Kidney (tissue), 22 donors: ENCODE measurements at places on chromosomes 3 and 15. TPM values are rescaled to one million over a fixed set of nuclear protein-coding genes. Genes with fewer than 3 reads are reported as not detected.

- no peak overlapping the region for H3K4me3 ChIP-seq
- H3K36me3 ChIP-seq: no peaks in the 10 kb centered on the region
- H3K4me1 ChIP-seq: peaks cover 7% of the 10 kb centered on the region
- H3K27ac ChIP-seq: no peak overlapping the region
- DNase-seq: no peak
These were observed 364.5 kb upstream of the ICE2 start for GRCh38 chr15:60843482-60843881.

DNA sequence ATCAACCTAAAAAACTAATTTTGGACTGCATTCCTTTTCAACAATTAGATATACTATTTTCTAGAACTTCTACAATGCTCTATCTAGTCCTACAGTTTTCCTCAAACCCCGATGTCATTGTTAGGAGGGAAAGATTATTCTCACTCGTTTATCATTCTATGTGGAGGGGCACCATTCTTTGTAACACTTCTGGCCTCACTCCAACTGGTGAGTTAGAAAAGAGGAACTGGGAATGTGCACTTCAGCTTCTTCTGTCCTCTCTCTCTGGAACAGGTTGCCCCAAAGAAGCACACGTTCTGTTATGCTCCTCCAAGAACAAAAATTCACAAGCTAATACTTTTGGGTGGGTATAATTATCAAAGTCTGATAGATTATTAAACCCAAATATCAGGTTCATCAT is 137.9 kb downstream of the UACA start:
- H3K27me3 ChIP-seq: no peaks in the 10 kb centered on the region
- H3K36me3 ChIP-seq: no peaks in the 10 kb centered on the region
- DNase-seq: no peak
- H3K4me3 ChIP-seq: no peak overlapping the region
- H3K4me1 ChIP-seq: no peaks in the 10 kb centered on the region

DNA sequence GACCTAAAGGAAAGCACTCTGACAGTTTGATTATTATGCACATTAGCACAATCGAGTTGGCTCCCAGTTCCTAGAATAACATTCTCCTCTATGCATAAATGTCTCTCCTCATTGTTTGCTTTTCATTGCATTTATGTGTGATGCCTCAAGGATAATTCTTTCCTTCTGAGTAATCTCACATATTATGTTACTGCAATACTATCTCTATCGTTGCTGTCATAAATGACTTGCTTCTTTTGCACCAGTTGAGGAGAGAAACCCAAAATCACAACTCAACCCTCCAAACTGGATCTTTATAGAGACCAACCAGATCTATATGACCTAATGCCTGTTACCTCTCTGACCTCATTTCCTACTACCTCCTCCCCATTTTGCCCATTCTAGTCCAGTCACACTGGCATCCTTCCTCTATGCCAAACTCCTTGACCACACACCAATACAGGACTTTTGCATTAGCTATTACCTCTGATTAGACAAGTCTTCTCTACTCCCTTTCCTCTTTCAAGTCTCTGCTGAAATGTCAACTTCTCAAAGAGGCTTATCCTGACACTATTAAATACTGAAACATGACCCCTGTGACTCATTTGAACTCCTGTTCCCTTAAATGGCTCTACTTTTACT is 1026.0 kb downstream of the TUSC7 start:
- H3K4me1 ChIP-seq: no peaks in the 10 kb centered on the region
- H3K27me3 ChIP-seq: no peaks in the 10 kb centered on the region
- no peak overlapping the region for H3K27ac ChIP-seq
- DNase-seq: no peak
- H3K36me3 ChIP-seq: no peaks in the 10 kb centered on the region
- H3K4me3 ChIP-seq: no peak overlapping the region

Gene ALPK3
- 20.2 TPM for total RNA-seq

Gene ATP13A5
- not detected for total RNA-seq

- no peaks in the 10 kb centered on the region for H3K27me3 ChIP-seq
- H3K36me3 ChIP-seq: no peaks in the 10 kb centered on the region
- DNase-seq: no peak
- H3K4me1 ChIP-seq: no peaks in the 10 kb centered on the region
These were observed 90.5 kb upstream of the PLCL2 start for GRCh38 chr3:16794257-16794656.

Gene MESD
- 30.9 TPM for total RNA-seq

DNA sequence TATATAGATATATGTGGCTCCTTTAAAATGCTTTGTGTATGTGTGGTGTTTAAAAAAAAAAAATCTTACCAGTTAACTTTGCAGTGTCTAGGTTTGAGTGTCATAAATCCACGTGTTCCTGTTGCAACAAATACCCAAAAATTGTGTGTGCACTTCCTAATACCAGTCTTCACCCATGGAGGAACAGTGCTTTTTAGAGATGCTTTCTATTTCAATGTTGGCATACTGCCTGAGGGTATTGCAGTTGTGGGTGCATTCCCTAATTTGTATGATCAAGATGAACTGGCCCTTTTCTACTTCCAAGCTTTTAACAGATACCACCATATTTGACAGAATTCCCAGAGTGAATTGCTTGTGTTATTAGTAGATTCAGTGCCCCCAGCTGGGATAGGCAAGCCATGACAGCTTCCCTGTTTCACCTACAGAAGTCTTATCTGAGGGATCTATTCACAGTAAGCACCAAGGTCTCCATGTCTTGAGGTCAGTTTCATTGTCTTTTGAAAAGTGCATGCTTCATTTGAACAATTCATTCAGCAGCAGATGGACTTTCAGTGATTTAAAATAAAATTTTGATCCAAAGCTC is 68.9 kb upstream of the GOLGA6B start:
- H3K4me1 ChIP-seq: no peaks in the 10 kb centered on the region
- H3K36me3 ChIP-seq: peaks cover 2% of the 10 kb centered on the region
- H3K27ac ChIP-seq: no peak overlapping the region

GRCh38 chr15:36024031-36024688 is 478.2 kb upstream of the DPH6 start:
- no peaks in the 10 kb centered on the region for H3K36me3 ChIP-seq
- no peak overlapping the region for H3K27ac ChIP-seq
- H3K4me3 ChIP-seq: no peak overlapping the region
- no peaks in the 10 kb centered on the region for H3K4me1 ChIP-seq
- no peaks in the 10 kb centered on the region for H3K27me3 ChIP-seq
- DNase-seq: no peak

Gene GLDN
- 4.0 TPM for total RNA-seq

Gene PTX3
- 2.7 TPM for total RNA-seq

- H3K27me3 ChIP-seq: no peaks in the 10 kb centered on the region
- no peak overlapping the region for H3K4me3 ChIP-seq
- H3K27ac ChIP-seq: no peak overlapping the region
- H3K36me3 ChIP-seq: no peaks in the 10 kb centered on the region
These were observed 1028.1 kb downstream of the NTRK3 start for GRCh38 chr15:87228460-87228859.

Gene LRRC2
- 7.5 TPM for total RNA-seq

DNA sequence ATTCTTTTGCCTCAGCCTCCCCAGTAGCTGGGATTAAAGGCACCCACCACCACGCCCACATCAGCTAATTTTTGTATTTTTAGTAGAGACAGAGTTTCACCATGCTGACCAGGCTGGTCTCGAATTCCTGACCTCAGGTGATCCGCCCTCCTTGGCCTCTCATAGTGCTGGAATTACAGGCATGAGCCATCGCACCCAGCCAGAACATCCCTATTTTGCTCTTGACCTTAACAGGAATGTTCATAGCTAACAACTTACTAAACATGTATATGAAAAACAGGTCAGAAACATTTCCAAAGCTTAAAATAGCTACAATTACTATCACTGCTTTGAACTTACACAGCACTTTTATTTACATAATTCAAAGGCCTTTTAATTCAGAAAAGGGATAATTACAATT is 33.7 kb downstream of the UQCC5 start:
- H3K27me3 ChIP-seq: no peaks in the 10 kb centered on the region
- no peak for DNase-seq
- no peak overlapping the region for H3K4me3 ChIP-seq
- peaks cover 4% of the 10 kb centered on the region for H3K36me3 ChIP-seq
- no peak overlapping the region for H3K27ac ChIP-seq
